Parietal lobe (tissue), 2 donors: ENCODE measurements at places on chromosomes 4 and X. TPM values are rescaled to one million over a fixed set of nuclear protein-coding genes. Genes with fewer than 3 reads are reported as not detected.

The GCNA gene
- total RNA-seq: 5.3 TPM

The MAGEA11 gene
- total RNA-seq: not detected

The IL2 gene
- not detected for total RNA-seq

The PROM1 gene
- total RNA-seq: 91.1 TPM

The DMRTC1 gene
- not detected for total RNA-seq

The SUPT20HL2 gene
- total RNA-seq: not detected

The SPANXD gene
- not detected for total RNA-seq

The LEF1 gene
- total RNA-seq: 7.5 TPM

The RIPPLY1 gene
- not detected for total RNA-seq
